ENCODE measurements at places on chromosomes 3 and 15.
A peak's percentile ranks its signal among the peaks of the same experiment; 100 is the strongest.

DNA sequence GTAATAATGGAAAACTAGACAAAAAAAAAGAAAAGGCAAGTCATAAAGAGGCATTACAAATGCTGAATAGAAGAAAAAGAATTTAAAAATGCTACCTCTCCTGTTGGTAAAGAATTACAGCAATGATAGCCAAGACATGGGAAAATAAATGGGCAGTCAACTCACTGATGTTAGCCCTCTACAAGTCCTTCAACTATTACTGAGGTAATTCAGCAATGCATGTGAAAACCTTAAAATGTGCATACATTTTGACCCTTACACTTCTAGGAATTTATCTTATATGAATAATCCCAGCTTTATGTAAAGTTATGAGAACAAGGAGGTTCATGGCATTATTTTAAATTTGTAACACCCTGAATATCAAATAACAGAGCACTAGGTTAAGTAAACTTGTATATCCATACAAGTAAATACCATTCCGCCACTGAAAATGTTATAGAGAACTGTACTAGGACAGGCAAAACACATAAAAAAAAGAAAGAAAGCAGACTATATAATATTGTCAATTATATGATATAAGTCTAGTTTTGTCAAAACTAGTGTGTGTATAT is 166.8 kb downstream of the SUCLG2 start:
- no peak for DNase-seq

- no peak for DNase-seq
Measured at GRCh38 chr15:98673133-98673532, 24.8 kb downstream of the IGF1R start.

DNA sequence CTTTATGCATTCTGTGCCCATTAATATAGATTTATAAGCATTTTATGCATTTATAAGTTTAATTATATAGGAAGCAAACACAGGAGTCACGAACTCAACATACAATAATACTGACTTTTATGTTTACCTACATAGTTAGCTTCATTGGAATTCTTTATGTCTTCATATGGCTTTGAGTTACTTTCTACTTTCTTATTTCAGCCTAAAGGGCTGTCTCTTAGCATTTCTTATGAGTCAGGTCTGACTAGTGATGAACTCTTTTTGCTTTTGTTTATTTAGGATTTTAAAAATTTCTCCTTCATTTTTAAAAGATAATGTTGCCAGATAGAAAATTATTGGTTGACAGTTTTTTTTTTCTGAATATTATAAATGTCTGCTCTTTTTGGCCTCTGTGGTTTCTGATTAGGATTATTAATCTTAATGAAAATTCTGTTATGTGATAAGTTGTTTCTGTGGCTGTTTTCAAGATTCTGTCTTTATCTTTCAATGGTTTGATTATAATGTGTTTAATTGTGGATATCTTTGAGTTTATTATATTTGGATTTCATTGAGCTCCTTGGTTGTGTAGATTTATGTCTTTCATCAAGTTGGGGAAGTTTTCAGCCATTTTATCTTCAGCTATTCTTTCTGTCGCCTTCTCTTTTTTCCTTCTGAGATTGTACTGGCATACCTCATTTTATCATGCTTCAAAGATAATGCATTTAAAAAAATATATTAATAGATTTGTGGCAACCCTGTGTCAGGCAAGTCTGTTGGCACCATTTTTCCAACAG is 54.3 kb downstream of the ATP2C1 start:
- no peak for DNase-seq

DNA sequence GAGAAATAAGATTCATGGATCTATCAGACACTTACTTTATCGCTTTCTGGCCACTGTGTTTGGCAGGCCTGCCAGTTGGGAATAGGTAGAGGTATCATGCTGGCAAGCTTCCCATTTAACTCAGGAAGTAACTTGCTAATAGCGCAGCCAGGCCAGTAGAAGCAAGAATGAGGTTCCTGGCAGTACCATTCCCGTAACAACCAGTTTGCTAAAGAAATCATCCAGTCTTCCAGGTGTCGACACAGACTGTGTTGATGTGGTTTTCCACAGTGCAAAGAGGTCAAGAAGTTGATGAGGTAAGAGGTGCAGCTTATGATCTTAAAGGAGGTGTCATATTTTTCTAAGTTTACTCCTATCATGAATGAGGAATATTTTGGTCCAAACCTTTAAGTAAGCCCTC is 46.2 kb downstream of the DPH6 start:
- no peak for DNase-seq

- no peak for DNase-seq
Measured at GRCh38 chr3:176514297-176514696, 683.0 kb downstream of the TBL1XR1 start.

- no peak for DNase-seq
Measured at GRCh38 chr3:10957976-10958749, 34.4 kb upstream of the SLC6A1 start.

DNA sequence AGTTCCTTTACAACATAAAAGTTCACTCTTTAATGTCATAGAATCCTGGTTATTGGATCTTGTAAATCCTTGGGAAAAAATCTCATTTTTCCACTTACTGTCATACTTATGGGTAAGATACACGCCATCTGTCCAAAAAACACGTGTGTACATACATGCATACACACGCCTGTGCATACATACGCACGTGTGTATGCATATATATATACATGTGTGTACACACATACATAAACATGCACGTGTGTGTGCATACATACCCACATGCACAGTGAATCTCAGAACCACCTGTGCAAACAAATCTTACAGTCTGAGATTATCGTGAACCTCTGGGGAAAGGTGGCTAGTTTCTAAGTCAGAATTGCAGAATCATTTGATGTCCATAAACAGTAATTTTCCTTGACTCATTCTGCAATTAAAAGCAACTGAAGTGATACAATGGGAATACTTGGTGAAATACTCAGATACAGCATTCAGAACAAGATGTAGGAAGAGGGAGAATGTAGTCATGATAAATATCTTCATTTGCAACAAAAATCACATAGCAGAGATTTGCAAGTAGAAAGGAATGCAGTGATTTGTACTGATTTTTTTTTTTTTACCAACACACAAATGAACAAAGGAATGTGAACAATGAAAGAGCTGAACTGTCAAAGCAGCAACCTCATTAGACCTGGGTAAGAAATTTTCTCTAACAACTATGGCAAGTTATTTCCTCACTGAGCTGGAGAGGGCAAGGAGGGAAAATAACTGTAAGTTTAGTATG is 160.6 kb upstream of the POU1F1 start:
- DNase-seq: peak; percentile 47

GRCh38 chr3:141646760-141647561 is 91.1 kb upstream of the RNF7 start:
- DNase-seq: no peak

- no peak for DNase-seq
Measured at GRCh38 chr3:127015282-127016042, 32.5 kb downstream of the PLXNA1 start.

DNA sequence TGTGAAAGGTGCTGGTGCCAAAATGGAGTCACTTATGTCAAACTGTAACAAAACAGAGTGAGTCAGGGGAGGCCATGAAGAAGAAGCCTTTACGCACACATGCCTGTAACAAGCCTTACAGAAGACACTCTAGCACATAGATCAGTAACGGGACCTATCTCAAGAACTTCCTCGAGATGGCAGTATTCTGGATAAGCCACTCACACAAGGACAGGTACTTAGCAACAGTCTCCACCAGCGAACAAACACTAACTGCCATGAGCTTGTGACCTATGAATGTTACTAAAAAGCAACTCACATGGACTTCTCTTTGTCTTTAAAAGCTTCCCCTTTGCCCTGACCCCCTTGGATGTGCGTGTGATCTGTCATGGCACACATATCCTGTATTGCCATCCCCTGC is 235.1 kb downstream of the CD47 start:
- DNase-seq: no peak

DNA sequence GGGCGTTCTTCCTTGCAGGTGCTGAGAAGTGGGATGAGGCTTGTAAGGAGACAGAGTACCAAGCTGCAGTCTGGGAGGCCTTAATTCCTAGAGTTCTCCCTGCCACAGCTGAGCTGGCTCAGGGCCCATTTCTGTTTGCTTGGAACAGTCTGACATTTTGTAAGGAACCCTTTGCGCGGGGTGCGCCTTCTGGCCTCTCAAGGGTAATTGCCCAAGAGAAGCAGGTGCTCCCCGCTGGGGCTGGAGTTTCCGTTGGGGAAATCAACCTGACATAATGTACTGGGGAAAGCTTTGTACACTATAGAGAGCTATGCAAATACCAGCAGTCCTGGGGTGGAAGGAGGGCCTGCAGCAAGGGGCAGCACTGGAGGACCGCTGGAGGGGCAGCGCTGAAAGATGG is 83.6 kb downstream of the HMG20A start:
- DNase-seq: no peak

DNA sequence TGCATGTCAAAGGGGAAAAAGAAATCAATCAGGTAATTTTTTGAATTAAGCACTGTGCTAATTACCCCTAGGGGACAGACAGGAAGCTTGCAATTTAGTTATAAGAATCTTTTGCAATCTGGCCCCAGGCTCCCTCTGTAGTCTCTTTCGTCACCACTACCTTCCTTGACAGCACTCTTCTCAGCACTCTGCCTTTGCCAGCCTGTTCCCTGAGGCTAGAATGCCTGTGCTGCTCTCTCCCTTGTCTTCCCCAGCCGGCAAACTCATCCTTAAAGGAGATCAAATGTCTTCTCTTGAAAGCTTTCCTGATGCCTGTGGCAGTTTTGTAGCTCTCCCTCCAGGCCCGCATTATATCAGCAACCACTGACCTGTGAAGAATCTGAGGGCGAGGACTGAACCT is 32.4 kb upstream of the PRTG start:
- no peak for DNase-seq

DNA sequence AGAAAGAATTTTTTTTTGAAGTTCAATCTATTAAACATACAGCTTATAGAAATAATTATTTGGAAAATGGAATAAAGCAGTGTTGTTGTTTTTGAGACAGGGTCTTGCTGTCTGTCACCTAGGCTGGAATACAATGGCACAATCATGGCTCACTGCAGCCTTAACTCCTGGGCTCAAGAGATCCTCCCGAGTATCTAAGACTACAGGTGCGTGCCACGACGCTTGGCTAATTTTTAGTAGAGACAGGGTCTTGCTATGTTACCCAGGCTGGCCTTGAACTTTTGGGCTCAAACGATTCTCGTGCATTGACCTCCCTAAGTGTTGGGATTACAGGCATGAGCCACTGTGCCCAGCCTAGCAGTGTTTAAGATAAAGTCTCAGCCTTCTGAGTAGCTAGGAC is 8.8 kb downstream of the BNIP2 start:
- DNase-seq: no peak

GRCh38 chr15:88006146-88006545 is 250.4 kb downstream of the NTRK3 start:
- no peak for DNase-seq

GRCh38 chr3:47409284-47409683 is 28.5 kb downstream of the PTPN23 start:
- no peak for DNase-seq

DNA sequence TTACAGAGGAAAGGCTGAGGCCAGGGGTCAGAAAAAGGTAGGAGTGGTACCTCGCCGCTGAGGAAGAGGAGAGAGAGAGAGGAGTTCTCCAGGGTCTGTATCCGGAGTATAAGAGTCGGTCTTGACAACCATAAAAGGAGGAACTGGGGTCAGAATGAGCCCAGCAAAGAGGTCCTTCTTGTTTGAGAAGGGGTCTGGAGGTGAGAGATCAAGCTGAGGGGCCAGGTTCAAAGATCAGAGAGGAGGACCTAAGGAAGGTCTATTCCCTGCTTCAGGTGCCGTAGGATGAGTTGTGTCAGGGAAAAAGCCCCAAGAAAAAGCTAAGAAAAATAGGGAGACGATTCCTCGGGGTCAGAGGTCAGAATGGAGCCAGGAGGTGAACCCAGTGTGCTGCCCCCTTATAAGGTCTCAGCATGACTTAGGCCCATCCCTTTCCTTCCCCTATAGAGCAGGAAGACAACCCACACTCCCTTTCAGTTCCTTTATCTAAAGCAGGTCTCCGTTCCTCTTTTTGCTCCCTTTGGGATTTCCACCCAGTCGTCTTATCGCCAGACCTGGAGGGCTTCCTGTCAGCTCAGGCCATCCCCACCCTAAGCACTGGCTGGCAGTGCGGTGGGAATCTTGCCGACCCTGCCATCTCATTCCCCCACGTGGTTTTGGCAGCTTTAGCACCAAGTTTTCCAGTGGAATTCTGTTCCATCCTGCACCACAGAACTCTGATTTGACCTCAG is 651 bp downstream of the MTMR14 start:
- no peak for DNase-seq

GRCh38 chr3:157166115-157166514 is 6.2 kb upstream of the CCNL1 start:
- no peak for DNase-seq

- peak; percentile 96 for DNase-seq
Measured at GRCh38 chr15:83287541-83288027, 3.1 kb upstream of the BNC1 start.
